Nucleus accumbens (tissue), 56 donors: ENCODE measurements at places on chromosomes 7 and 10.
A peak's percentile ranks its signal among the peaks of the same experiment; 100 is the strongest.

GRCh38 chr7:143305423-143306070 lies 10.4 kb upstream of the CLCN1 start:
- peak; percentile 64 for DNase-seq

GRCh38 chr7:86939197-86939814 lies 120.1 kb downstream of the ELAPOR2 start:
- no peak for DNase-seq

GRCh38 chr7:131336956-131337355 lies 9.3 kb downstream of the MKLN1 start:
- no peak for DNase-seq

DNA sequence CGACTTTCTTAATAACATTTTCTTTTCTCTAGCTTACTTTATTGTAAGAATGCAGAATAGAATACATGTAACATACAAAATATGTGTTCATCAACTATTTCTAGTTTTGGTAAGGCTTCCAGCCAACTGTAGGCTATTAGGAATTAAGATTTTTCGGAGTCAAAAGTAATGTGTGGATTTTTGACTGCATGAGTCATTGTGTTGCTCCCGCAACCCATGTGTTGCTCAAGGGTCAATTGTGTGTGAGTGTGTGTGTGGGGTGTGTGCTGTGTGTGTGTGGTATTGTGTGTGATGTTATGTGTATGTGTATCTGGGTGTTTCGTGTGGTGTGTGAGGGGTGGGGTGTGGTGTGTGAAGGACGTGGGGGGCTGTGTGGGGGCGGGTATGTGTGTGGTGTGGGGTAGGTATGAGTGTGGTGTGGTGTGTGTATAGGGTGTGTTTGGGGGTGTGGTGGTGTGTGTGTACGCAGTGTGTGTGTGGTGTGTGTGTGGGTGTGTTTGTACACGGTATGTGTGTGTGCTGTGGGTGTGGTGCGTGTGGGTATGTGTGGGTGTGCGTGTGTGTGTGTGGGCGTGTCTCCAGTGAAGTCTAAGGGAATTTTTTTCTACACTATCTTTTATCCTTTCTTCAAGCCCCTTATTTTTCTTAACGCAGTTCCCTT lies 60.5 kb downstream of the RSU1 start:
- DNase-seq, result no peak

DNA sequence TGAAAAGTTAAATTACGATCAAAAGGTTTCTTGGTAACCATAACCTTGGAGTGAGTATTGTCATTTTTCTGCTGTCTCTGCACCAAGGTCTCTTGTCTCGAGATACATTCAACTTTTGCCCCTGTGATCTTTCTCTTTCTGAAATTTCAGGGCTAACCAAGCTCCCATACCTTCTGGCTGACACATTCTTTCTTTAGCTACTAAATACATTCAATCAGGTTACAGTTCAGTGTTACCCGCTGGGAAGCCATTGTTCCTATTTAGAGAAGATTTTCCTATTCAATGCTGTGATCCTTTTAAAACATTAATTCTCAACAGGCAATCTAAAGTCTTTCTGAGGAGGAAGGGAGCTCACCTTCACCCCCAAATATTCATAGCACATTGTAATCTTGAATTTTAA lies 22.9 kb upstream of the DMTF1 start:
- DNase-seq, result no peak
